ENCODE measurements at places on chromosomes 1 and 21.

GRCh38 chr1:47684518-47684917 is 246.7 kb downstream of the FOXD2 start:
- no peak for DNase-seq

GRCh38 chr1:114090738-114091505 is 62.7 kb downstream of the SYT6 start:
- DNase-seq: no peak

DNA sequence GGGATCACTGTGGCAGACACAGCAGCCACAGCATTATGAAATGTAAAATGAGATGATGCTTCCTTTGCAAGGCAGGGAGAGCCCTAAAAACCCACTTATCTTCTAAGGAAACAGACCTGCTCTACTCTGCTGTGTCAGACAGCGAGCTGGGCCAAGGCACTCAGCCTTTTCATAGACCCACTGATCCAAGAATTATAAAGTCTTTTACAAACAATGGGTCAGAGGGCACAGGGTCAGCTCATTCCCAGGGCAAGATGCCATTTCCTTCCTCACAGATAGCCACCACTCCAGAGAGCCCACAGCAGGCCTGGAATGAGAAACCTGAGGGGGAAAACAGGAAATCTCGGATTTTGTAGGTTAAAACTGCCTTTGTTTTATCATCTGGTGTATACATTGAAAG is 42.9 kb downstream of the CASQ2 start:
- DNase-seq: no peak

- DNase-seq: no peak
These were observed 67.8 kb downstream of the PRRX1 start for GRCh38 chr1:170731566-170732251.

DNA sequence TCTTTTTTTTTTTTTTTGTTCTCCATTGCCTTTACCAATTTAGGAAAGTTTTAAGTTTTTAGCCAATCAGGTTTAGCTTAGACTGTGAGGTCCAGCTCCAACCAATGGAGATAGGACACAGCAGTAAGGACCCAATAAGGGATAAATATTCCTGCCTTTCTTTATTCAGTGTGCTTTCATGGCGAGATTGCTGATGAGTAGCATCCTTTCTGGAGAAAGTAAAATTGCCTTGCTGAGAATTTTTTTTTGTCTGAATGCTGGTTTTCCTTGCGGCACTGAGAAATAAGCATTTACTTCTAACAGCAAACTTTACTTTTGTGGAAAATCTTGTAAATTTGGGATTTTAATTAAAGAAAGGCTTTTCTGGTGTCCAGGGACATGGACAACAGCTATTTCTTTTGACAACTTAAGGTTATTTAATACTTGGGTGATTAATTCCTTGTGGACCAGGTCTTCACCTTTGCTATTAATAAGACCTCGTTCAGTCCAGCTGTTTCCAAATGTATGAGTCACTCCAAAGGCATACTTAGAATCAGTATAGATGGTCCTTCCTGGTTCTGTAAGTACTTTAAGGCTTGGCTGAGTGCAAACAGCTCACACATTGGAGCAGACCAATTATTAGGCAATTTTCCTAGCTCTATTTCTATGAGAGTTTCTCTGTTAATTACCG is 54.1 kb downstream of the SERINC2 start:
- no peak for DNase-seq

GRCh38 chr21:44377201-44377921 is 23.9 kb downstream of the TRPM2 start:
- DNase-seq: no peak

- no peak for DNase-seq
These were observed 20.8 kb upstream of the FAM3B start for GRCh38 chr21:41295721-41296254.

GRCh38 chr21:39456665-39457064 is 4.9 kb downstream of the SH3BGR start:
- no peak for DNase-seq

GRCh38 chr21:45370575-45370974 is 34.4 kb upstream of the COL18A1 start:
- no peak for DNase-seq

- DNase-seq: no peak
These were observed 58.5 kb upstream of the BCL10 start for GRCh38 chr1:85334962-85335361.

GRCh38 chr1:29639156-29639736 is 402.9 kb downstream of the PTPRU start:
- no peak for DNase-seq

DNA sequence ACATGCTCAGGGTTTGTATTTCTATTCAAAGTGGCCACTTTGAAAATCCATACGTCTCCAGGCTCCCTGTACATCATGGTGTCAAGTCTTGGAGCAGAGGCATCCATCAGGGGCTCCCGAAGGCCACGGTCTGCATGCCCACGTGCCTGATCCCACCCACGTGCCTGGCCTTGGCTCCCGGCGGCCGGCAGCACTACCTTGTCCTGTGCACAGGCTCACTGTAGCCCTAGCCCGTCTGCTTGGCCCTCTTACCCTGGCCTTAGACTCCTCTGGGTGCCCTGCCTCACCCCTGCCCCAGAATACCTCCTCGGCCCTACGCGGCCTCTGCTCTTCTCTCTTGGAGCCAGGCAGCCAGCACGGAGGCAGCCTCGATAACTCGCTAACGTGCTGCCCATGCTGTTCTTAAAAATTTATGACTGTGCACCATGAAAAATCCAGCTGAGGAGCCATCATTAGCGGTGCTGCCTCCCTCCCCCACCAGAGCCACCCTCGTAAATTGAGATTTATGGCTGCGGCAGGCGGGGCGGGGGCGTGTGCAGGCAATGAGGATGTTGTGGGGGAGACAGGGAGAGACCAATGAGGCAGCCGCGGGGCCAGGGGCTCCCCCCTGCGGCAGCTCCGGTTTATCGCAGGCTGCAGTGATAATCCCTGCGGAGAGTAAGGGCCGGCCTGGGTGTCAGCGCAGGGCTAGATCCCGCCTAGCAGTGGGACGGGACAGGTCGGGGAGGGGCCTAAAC is 24.6 kb downstream of the DMAP1 start:
- no peak for DNase-seq

DNA sequence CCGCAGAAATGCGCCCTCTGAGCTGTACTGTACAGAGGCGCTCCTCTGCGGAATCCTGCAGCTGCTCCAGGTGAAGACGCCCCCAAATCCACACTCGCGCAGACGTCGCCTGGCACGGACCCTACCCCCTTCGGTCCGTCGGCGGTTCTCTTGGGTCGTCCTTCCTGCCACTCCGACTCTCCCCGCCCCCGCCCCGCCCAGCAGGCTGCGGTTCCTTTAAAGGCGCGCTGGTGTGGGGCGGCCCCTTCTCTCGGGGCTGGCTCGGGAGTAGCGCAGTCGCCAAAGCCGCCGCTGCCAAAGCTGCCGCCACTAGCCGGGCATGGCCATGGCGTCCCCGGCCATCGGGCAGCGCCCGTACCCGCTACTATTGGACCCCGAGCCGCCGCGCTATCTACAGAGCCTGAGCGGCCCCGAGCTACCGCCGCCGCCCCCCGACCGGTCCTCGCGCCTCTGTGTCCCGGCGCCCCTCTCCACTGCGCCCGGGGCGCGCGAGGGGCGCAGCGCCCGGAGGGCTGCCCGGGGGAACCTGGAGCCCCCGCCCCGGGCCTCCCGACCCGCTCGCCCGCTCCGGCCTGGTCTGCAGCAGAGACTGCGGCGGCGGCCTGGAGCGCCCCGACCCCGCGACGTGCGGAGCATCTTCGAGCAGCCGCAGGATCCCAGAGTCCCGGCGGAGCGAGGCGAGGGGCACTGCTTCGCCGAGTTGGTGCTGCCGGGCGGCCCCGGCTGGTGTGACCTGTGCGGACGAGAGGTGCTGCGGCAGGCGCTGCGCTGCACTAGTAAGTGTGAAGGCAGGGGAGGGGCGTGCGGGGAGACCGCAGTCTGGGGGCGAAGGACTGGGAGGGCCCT is at the start of gene RASSF5:
Gene RASSF5, plus strand, starts transcription at position 248 of the 846 bp plus-strand sequence. Its CDS starts 72 bp downstream, at position 320.
- DNase-seq: peak; percentile 71

GRCh38 chr1:117708323-117709248 is 102.7 kb downstream of the TENT5C start:
- DNase-seq: no peak

GRCh38 chr1:6445062-6445763 is 20.6 kb downstream of the ESPN start:
- DNase-seq: no peak

Measured in activated T-helper 9 cell treated with anti-CD3 and anti-CD28 coated beads, Interleukin-2, amount 50 U/mL, for 16 hours (primary cell).